Calu3 (cell line): ENCODE measurements at places on chromosomes 12 and 14. TPM values are rescaled to one million over a fixed set of nuclear protein-coding genes. Genes with fewer than 3 reads are reported as not detected.
A peak's percentile ranks its signal among the peaks of the same experiment; 100 is the strongest.

Gene KRT72
- total RNA-seq = not detected in 2 replicates

DNA sequence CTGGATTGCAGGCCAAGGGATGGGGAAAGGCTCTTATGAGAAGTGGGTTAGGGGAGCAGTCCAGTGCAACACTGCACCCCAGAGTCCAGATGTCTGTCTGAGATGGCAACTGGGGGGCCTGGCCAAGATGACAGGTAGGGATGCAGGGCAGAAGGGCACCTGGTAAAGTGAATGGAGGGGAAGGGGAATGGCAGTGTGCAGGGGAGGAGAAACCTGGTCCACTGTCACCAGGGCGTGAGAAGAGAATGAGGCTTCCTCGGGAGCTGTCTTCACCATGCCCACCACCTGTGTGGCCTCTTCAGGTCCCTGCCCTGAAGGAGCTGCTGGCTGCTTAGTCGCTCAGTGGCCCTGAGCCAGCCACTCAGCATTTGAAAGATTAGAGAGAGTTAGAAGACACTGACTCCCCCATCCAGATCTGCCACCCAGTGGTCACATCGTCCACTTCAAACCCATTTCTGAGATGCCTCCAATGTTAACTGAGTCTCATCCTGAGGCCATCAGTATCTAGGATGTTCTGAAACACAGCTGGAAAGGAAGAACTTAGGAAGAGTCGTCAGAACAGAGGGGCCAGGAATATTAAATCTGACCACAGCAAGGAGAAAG is 57.3 kb downstream of the PLEKHG3 start:
- peak overlapping the region; percentile 24 for H3K27ac ChIP-seq
- H3K27me3 ChIP-seq = peaks cover 24% of the 10 kb centered on the region
- peak overlapping the region; percentile 7 for H3K4me3 ChIP-seq

DNA sequence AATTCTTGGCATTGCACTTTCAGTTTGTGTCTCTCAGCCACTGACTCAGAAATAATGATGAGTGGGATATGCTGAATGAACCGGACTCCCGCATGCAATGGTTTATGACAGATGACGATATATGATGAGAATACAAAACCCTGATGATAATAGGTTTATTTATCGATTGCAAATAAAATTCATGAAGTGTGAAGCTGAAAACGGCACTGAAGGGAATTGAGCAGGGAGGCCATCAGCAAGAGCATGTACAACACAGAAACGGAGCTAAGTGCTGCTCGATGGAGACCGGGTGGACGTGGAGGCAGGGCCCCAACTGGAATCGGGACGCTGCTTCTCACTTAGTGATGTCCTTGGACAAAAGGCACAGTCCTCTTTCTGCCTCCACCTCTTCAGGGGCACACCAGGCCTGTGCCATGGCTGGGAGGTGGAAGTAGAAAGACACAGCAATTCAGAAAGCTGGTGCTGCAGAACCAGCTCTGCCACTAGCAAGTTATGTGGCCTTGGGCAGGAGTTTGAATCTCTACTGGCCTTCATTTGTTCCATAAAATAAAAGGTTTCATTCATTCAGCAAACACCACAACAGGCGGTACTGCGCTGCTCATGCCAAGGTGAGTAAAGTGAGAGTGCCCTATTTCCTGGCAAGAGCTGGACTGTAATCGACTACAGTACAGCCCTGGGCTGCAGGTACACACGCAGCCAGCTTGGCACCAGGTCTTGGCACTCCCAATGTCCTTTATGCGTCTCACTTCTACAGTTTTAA is 117.0 kb downstream of the EGLN3 start:
- DNase-seq = no peak
- no peak overlapping the region for H3K4me3 ChIP-seq
- no peaks in the 10 kb centered on the region for H3K27me3 ChIP-seq
- no peaks in the 10 kb centered on the region for H3K36me3 ChIP-seq

GRCh38 chr12:96143392-96143791 is 50.8 kb upstream of the ELK3 start:
- no peak overlapping the region for H3K27ac ChIP-seq
- no peaks in the 10 kb centered on the region for H3K27me3 ChIP-seq
- H3K4me1 ChIP-seq = no peaks in the 10 kb centered on the region
- DNase-seq = no peak

GRCh38 chr12:25977047-25977446 is 18.6 kb downstream of the RASSF8 start:
- peak overlapping the region; percentile 56 for H3K4me3 ChIP-seq
- no peaks in the 10 kb centered on the region for H3K4me1 ChIP-seq
- H3K27ac ChIP-seq = no peak overlapping the region
- H3K36me3 ChIP-seq = no peaks in the 10 kb centered on the region
- DNase-seq = no peak

Gene COL2A1
- 0.50 TPM in 1 of 2 replicates, not detected in the other for total RNA-seq

- no peak for DNase-seq
- no peaks in the 10 kb centered on the region for H3K4me1 ChIP-seq
- peaks cover 32% of the 10 kb centered on the region for H3K27me3 ChIP-seq
- H3K4me3 ChIP-seq = no peak overlapping the region
Measured at GRCh38 chr12:6784761-6785160, 4.6 kb upstream of the CD4 start.

Gene MLH3
- 24.7 and 25.0 TPM in 2 replicates for total RNA-seq

Gene DNAJC22
- 9.6 and 15.7 TPM in 2 replicates for total RNA-seq

GRCh38 chr12:45379261-45379660 is 163.4 kb downstream of the ANO6 start:
- no peak overlapping the region for H3K4me3 ChIP-seq
- H3K36me3 ChIP-seq = no peaks in the 10 kb centered on the region
- H3K27me3 ChIP-seq = no peaks in the 10 kb centered on the region
- peaks cover 21% of the 10 kb centered on the region for H3K4me1 ChIP-seq
- peak; percentile 39 for DNase-seq

GRCh38 chr14:32197919-32198318 is 3.9 kb upstream of the RNU6-7 start:
- no peak for DNase-seq
- no peak overlapping the region for H3K4me3 ChIP-seq
- no peaks in the 10 kb centered on the region for H3K27me3 ChIP-seq
- peaks cover 21% of the 10 kb centered on the region for H3K36me3 ChIP-seq
- no peaks in the 10 kb centered on the region for H3K4me1 ChIP-seq
- no peak overlapping the region for H3K27ac ChIP-seq

- no peak overlapping the region for H3K4me3 ChIP-seq
- H3K36me3 ChIP-seq = no peaks in the 10 kb centered on the region
- H3K4me1 ChIP-seq = no peaks in the 10 kb centered on the region
Measured at GRCh38 chr12:127802271-127802670, 464.7 kb upstream of the TMEM132C start.

- DNase-seq = no peak
- H3K36me3 ChIP-seq = no peaks in the 10 kb centered on the region
- H3K4me1 ChIP-seq = peaks cover 28% of the 10 kb centered on the region
- H3K4me3 ChIP-seq = peak overlapping the region; percentile 22
- no peaks in the 10 kb centered on the region for H3K27me3 ChIP-seq
Measured at GRCh38 chr12:11555743-11556625, 93.5 kb upstream of the ETV6 start.

Gene TOX4
- total RNA-seq = 77.4 and 78.0 TPM in 2 replicates

- H3K27me3 ChIP-seq = no peaks in the 10 kb centered on the region
- no peak for DNase-seq
- H3K4me1 ChIP-seq = no peaks in the 10 kb centered on the region
- no peaks in the 10 kb centered on the region for H3K36me3 ChIP-seq
- no peak overlapping the region for H3K4me3 ChIP-seq
Measured at GRCh38 chr12:2481951-2482350, 312.8 kb upstream of the FKBP4 start.

- no peak for DNase-seq
- no peaks in the 10 kb centered on the region for H3K4me1 ChIP-seq
- H3K27me3 ChIP-seq = peaks cover 97% of the 10 kb centered on the region
- no peak overlapping the region for H3K4me3 ChIP-seq
- H3K36me3 ChIP-seq = no peaks in the 10 kb centered on the region
- no peak overlapping the region for H3K27ac ChIP-seq
Measured at GRCh38 chr12:131607658-131608447, 103.0 kb upstream of the SFSWAP start.

Gene IQSEC3
- 0.42 TPM in 1 of 2 replicates, not detected in the other for total RNA-seq

DNA sequence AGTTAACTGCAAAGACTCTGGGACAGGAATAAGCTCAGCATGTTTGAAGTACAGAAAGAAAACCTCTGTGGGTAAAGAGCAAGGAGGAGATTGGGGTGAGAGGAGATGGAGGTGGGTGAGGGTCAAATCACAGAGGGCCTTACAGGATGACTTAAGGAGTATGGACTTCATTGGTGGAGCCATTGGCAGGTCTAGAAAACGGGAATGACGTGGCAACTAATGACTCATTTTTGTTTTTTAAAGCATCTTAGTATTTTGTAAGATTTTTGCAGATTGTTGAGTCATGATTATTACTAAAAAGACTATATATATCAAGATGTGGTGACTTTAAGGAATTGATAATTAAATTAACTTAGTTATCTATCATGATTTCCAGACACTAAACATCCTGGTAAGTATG is 18.5 kb downstream of the UTP20 start:
- H3K4me1 ChIP-seq = peaks cover 32% of the 10 kb centered on the region
- no peaks in the 10 kb centered on the region for H3K27me3 ChIP-seq
- peak overlapping the region; percentile 76 for H3K27ac ChIP-seq
- peak overlapping the region; percentile 6 for H3K4me3 ChIP-seq

DNA sequence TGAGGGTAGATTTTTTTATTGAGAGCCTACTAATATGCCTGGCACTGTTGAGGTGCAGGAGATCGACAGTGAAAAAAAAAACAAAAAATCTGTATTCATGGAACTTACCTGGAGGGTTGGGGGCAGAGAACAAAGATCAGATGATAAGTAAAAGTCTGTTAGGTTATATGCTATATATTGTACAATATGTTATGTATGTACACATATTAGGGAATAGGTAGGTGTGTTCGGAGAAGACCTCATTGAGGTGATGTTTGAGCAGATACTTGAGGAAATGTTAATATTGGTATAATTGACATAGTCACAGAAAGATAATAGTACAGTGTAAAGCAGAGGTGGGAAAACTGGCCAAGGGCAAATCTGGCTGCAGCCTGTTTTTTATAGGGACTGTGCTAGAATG is 5.6 kb downstream of the ARF6 start:
- H3K4me1 ChIP-seq = peaks cover 22% of the 10 kb centered on the region
- DNase-seq = no peak
- peaks cover 66% of the 10 kb centered on the region for H3K36me3 ChIP-seq
- H3K27ac ChIP-seq = peak overlapping the region; percentile 94
- H3K4me3 ChIP-seq = peak overlapping the region; percentile 87

GRCh38 chr14:63663428-63664341 is 22.0 kb upstream of the WDR89 start:
- peaks cover 8% of the 10 kb centered on the region for H3K36me3 ChIP-seq
- H3K27ac ChIP-seq = no peak overlapping the region
- peaks cover 34% of the 10 kb centered on the region for H3K4me1 ChIP-seq
- DNase-seq = peak; percentile 76

GRCh38 chr12:89765959-89766824 is 57.6 kb upstream of the ATP2B1 start:
- H3K27ac ChIP-seq = no peak overlapping the region
- DNase-seq = no peak
- peaks cover 17% of the 10 kb centered on the region for H3K4me1 ChIP-seq
- H3K27me3 ChIP-seq = no peaks in the 10 kb centered on the region
- H3K4me3 ChIP-seq = no peak overlapping the region

GRCh38 chr14:104348741-104349140 is 210.4 kb downstream of the KIF26A start:
- no peaks in the 10 kb centered on the region for H3K4me1 ChIP-seq
- no peak overlapping the region for H3K27ac ChIP-seq
- peaks cover 100% of the 10 kb centered on the region for H3K27me3 ChIP-seq
- H3K36me3 ChIP-seq = no peaks in the 10 kb centered on the region
- no peak for DNase-seq

DNA sequence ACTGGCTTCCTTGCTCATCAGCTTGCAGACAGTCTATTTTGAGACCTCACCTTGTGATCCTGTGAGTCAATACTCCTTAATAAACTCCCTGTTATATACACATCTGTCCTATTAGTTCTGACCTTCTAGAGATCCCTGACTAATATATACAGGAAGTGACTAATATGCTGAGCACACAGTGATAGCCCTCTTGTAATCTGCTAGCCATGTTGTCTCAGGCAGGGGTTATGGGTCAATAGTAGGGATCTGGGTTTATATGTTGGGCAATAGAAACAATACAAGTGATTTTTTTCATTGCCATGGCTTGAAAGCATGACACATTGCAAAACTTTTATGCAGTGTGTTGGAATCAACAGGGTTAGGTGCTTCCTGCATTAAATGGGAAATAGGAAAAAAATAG is 562.2 kb downstream of the GALC start:
- no peak overlapping the region for H3K4me3 ChIP-seq
- no peaks in the 10 kb centered on the region for H3K27me3 ChIP-seq
- H3K36me3 ChIP-seq = no peaks in the 10 kb centered on the region
- DNase-seq = no peak

Gene C1RL
- total RNA-seq = 43.2 and 43.4 TPM in 2 replicates

Gene SIX4
- 20.9 and 22.8 TPM in 2 replicates for total RNA-seq

Gene SERPINA5
- total RNA-seq = 20.7 and 21.6 TPM in 2 replicates

Gene STAC3
- 5.0 and 7.0 TPM in 2 replicates for total RNA-seq

DNA sequence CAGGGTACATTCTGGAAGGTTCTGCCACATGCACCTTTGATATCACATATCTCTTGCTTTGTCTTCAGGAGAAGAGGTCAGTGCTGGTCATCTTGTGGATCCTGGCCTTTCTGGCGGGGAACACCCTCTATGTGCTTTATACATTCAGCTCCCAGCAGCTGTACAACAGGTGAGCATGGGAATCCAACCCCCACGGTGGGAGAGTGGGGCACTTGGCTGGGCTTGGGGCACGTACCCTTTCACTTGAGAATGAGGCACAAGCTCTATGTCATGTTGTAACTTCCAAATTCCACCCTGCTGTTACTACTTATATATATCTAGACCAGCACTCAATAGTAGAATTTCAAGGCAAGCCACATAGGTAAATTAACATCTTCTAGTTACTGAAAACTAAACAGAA is 28.6 kb downstream of the RNFT2 start:
- H3K36me3 ChIP-seq = no peaks in the 10 kb centered on the region
- H3K4me1 ChIP-seq = no peaks in the 10 kb centered on the region
- no peak overlapping the region for H3K27ac ChIP-seq
- H3K4me3 ChIP-seq = no peak overlapping the region
- DNase-seq = no peak

Gene TPI1
- 608 and 639 TPM in 2 replicates for total RNA-seq

Gene EIF2S3B
- total RNA-seq = 4.8 and 5.7 TPM in 2 replicates
